ENCODE measurements at places on chromosomes 16 and 17. TPM values are rescaled to one million over a fixed set of nuclear protein-coding genes. Genes with fewer than 3 reads are reported as not detected.

CCDC78 gene
- 4.7 TPM for polyA plus RNA-seq

VPS35 gene
- polyA plus RNA-seq = 83.0 TPM

ATP1B2 gene
- polyA plus RNA-seq = 0.10 TPM

GRCh38 chr17:68682903-68683302 lies 81.7 kb upstream of the FAM20A start:
- DNase-seq = no peak

- DNase-seq = no peak
Measured at GRCh38 chr16:17116595-17117322, 354.0 kb downstream of the XYLT1 start.

- DNase-seq = no peak
Measured at GRCh38 chr16:81482329-81483063, 37.9 kb downstream of the CMIP start.

- DNase-seq = no peak
Measured at GRCh38 chr16:78465730-78466129, 366.3 kb downstream of the WWOX start.

GRCh38 chr17:63433746-63434591 lies 12.1 kb downstream of the CYB561 start:
- no peak for DNase-seq

DNA sequence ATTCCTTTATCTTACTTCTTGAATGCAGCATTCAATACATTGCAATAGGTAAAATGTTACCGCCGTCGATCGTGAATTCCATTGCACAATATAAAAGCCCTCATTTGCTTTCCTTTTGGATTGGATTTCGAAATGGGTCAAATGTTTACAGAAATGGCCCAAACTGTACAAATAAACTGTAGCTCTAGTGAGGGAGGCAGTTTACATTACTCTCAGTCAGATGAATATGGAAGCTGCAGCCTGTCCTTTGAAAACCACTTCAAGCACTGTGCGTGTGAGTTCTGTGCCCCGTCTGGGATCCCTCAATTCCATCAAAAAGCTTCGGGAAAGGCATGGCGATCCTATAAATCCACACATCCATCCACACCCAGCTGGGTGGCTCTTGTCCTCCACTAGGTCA lies 258.6 kb upstream of the FOXF1 start:
- DNase-seq = no peak

DNA sequence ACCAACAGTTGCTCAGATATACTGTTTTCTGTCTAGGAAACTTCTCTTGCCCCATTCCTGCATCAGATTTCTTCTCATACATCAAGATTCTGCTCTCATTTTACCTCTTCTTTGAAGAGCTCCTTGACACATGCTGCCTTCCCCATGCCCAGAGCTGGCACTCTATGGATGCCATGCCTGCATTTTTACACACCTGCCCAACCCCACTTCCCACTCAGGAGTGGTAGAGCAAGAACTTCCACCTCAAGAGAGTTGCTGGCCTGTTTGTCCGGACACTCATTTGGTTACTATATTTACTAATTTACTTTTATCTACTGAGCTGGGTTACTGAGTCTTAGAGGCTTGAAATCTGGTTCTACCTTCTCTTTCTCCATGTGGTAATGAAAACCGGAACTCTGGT lies 98.3 kb upstream of the HLF start:
- DNase-seq = no peak

Data from A549 (cell line).